ENCODE measurements at places on chromosomes 13 and 19.

GRCh38 chr13:88217372-88217771 is 546.2 kb downstream of the SLITRK5 start:
- DNase-seq, result no peak

DNA sequence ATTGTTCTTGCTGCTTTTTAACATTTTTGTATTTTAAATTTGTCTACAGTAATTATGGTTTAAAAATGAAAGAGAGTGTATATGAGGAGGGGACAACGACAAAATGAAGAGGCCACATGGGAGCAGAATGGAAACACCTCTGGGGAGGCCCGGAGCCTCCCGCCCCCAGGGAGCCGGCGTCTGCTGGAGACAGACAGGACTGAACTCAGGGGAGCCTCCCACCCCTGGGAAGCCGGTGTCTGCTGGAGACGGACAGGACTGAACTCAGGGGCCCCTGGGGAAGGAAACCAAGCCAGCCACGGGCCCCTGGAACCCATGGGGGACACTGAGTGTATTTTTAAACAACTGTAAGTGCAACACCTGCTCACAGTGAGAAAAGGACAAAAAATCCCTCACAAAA is 16.7 kb upstream of the SLC39A3 start:
- no peak for DNase-seq

GRCh38 chr13:33182729-33183128 is 102.8 kb downstream of the STARD13 start:
- no peak for DNase-seq

DNA sequence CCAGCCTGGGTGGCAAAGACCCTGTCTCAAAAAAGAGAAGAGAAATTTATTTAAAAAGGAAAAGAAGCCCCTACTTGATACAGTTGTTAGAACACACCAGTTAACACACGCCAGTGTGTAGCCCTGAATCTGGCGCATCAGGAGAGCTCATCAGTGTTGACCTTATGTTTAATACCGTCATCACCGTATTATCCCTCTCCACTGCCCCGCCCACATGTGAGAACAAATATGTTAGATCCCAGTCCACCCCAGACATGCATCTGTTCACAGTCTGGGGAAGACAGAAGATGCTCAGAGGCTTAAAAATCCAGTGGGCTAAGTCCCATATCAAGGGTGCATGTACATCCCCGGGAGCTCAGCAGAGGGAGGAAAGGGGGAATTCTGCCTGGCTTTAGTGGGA is 155.2 kb downstream of the DPF1 start:
- DNase-seq, result no peak

DNA sequence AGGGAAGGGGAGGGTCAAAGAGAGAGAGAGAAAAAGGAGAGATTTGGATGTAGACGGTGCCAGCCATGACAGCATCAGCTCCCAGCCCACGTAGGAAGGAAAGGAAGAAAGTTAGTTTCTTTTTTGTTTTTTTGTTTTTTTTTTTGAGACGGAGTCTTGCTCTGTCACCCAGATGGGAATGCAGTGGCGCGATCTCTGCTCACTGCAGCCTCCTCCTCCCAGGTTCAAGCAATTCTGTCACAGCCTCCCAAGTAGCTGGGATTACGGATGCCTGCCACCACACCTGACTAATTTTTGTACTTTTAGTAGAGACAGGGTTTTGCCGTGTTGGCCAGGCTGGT is 27.6 kb downstream of the ELL start:
- DNase-seq, result no peak

- DNase-seq, result no peak
Measured at GRCh38 chr13:39496506-39496905, 106.5 kb downstream of the LHFPL6 start.

DNA sequence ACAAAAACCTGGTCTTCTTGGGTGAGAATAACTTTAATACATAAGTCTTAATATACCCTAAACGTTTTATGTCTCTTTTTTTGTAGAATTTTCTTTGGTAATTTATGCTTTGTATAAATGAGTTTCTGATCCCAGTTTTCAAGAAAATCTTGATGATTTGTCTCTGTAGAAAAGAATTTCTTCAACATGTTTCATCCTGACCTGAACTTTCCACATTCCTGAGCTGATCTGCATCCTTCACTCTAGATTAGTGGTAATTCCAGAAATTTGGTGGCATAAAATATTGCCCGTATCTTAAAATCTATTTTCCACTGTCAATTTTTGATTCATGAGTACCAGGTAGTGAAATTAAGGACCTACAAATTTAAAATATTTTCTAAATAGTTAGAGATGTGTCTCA is 16.3 kb downstream of the ZNF714 start:
- no peak for DNase-seq

GRCh38 chr19:5587661-5588060 is 19.9 kb upstream of the TINCR start:
- DNase-seq, result no peak

DNA sequence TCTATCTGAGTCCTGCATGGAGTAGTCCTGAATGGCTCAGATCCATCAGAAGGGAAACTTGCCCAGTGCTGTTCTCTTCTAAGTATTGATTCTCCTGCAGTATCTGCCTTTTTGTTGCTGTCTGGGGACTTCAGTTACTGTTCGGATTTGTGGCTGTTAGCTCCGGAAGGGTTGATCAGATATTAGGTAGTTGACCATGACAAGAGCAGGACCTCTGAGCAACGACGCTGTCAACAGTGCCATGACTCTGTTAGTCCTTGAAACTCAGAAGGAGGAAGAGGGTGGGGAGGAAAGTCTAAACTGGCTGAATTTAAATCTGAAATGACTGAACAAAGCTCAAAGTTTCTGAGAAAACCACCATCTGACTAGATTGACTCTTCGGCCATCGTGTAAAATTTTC is 42.2 kb downstream of the CCNE1 start:
- no peak for DNase-seq

GRCh38 chr13:91797567-91797966 is 399.1 kb downstream of the GPC5 start:
- no peak for DNase-seq

- no peak for DNase-seq
Measured at GRCh38 chr19:41734156-41734555, 21.2 kb upstream of the CEACAM6 start.

DNA sequence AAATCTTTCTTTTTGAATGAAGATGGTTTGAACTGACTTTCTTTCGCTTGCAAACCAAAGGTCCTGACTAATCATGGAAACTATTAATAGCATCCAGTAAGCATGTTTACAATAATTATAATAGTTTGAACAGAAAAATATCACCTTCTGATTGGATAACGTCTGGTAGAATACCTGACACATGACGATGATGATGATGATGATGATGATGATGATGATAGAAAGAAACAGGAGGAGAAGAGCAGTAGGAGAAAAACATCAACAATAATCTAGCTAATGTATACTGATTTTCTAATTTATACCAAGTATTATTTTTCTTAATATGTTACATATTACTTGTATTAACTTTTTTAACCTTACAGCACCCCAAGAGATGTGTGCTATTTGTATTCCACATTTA is 157.5 kb upstream of the SPRY2 start:
- DNase-seq, result no peak

DNA sequence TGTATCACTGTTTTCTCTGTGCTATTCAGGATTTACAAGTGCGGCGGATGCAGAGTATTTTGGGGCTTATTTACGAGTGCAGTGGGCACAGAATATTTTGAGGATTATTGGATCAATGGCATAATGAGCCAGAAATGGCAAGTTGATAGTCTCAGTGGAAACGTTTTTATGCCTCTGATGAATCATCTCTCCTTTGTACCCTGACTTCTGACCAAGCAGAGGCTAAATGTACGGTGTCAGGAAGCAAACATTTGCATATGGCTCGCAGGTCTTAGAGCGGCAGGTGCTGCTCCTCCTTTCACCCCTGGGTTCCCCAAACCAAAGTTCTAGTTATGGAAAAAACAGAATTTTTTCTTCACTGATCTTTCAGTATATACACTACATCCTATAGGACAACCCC is 94.5 kb downstream of the LIG4 start:
- no peak for DNase-seq

DNA sequence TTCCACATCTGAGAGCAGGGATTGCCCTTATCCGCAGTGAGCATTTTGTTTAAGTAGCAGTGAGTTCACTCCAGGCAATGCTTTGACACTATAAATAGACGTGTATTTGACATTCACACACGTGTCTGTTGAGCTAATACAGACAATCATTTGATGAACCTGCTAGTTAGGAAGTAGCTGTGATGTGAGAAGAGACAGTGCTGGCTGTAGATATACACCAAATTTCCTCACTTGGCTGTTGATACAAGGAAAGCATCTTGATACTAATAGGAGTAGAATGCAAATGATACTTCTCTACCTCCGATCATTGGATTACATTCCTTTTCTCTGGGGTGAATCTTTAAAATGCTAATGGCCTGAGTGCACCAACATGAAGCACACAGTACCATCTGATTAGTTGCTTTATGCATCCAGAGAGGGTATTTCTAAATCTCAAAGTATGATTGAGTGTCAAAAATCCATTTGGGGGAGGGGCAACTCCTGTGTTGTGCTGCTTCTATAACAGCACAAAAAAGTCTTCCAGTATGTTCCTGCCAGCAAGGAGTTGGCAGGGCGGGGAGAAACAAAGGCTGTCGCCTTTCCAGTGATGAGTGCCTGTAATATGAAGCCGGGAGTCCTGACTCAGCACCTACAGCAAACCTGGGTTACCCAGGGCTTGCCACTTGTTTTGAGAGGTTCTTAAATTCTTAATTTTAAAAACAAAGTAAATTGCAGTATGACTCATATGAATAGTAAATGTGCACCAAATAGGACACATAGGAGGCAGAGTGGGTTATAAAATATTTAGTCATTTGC is 7.0 kb downstream of the CUL4A start:
- no peak for DNase-seq

- DNase-seq, result peak; percentile 6
Measured at GRCh38 chr19:38264486-38265212, at the start of gene SPINT2. SPINT2 (plus strand) TSS chr19:38264573; CDS start chr19:38264893, 320 bp downstream.

GRCh38 chr13:106155411-106155810 is 380.1 kb downstream of the EFNB2 start:
- DNase-seq, result no peak
